ENCODE measurements at places on chromosomes 5 and 9. TPM values are rescaled to one million over a fixed set of nuclear protein-coding genes. Genes with fewer than 3 reads are reported as not detected.

FABP6 gene
- not detected for total RNA-seq

SLC6A3 gene
- not detected for total RNA-seq

DMRT3 gene
- total RNA-seq = not detected

FAM78A gene
- 0.69 TPM for total RNA-seq

TNFSF15 gene
- 0.03 TPM for total RNA-seq

PCDHA9 gene
- total RNA-seq = 0.07 TPM

MAST4 gene
- total RNA-seq = 25.1 TPM

Measured in smooth muscle cell of the pulmonary artery (primary cell).